NCI-H1436 treated with DMSO at 0.1 percent for 48 hours (cell line): ENCODE measurements at places on chromosomes 4 and X.

GRCh38 chrX:45714866-45715265 is 514.2 kb upstream of the DIPK2B start:
- DNase-seq, result no peak

GRCh38 chrX:18855919-18856644 is 127.8 kb downstream of the PHKA2 start:
- no peak for DNase-seq

- DNase-seq, result no peak
Observed at GRCh38 chr4:121653214-121653613, 43.6 kb downstream of the ANXA5 start.

DNA sequence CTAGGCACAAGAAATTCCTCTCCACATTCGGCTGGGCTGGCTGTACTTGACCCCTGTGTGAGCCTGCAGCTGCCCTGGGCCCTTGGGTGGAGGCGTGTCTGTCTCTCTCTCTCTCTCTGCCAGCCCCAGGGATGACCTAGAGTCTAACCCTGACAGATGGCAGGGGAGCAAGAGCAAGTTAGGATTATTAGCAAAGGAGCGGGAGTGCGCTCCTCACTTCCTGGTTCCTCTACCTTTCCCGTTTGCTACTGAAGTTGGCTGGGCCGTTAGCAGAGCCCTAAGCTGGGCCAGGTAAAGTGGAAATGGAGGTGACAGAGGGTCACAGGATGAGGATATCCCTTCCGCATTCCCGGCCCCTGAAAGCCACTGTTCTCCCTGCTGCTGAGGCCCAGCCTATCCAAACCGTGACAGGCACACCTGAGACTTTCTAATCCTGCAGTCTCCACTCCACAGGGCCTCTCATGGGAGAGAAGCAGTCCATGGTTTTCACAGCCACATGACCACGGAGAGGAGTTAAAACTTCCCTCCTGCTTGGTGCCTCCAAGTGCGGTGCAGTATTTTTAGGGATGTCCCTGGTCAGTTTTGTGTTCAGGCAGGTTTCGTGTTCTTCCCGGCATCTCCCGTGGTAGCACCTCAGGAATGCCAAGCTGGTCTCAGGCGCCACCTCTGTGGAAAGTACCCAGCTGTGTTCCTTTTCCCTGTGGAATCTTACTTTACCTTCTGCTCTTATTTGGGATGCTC is 79.3 kb downstream of the CLDN22 start:
- no peak for DNase-seq

GRCh38 chrX:41334363-41335197 is 618 bp downstream of the DDX3X start:
- DNase-seq, result no peak

DNA sequence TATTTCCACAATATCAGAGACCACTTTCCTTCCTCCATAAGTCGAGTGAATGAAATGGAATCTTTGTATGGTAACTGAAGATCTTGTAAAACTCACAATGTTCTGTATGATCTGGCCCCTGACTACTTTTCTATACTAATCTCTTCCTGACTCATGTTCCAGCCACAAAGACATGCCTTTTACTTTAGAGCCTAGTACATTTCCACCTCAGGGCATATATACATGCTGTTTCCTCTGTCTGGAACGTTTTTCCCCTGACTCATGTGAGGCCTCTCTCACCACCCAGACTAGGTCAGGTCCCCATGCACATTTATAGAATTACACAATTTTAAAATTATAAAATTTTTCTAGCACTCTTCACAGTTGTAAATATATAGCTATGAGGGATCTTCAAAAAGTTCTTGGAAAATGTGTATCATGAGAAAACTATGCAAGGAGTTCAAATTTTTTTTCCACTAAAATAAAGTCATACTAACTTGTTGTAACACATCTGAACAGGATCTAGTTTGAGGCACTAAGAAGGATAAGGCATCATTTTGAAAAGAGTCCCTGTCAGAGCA is 208.8 kb downstream of the SH2D1A start:
- no peak for DNase-seq

- DNase-seq, result no peak
Observed at GRCh38 chr4:172596206-172596605, 572.4 kb upstream of the GALNT7 start.

- no peak for DNase-seq
Observed at GRCh38 chr4:76806346-76806745, 91.6 kb downstream of the SOWAHB start.

DNA sequence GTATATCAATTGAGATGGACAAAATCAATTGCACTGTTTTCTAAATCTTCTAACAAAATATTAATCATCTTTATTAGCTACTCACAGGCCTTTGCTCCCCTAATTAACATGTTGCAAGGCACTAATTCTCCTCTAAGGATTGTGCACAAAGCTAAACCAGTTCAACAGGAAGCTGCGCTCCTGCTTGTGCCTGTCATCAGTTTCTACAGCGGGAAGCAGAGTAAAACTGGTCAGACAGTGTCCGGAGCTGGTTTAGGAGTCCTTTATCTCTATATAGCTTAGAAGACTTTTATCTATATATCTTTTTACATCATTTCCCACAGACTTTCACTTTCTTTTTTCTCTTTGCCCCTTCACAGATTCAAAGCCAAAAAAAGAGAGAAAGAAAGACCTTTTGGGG is 79.1 kb downstream of the ELOVL6 start:
- no peak for DNase-seq

DNA sequence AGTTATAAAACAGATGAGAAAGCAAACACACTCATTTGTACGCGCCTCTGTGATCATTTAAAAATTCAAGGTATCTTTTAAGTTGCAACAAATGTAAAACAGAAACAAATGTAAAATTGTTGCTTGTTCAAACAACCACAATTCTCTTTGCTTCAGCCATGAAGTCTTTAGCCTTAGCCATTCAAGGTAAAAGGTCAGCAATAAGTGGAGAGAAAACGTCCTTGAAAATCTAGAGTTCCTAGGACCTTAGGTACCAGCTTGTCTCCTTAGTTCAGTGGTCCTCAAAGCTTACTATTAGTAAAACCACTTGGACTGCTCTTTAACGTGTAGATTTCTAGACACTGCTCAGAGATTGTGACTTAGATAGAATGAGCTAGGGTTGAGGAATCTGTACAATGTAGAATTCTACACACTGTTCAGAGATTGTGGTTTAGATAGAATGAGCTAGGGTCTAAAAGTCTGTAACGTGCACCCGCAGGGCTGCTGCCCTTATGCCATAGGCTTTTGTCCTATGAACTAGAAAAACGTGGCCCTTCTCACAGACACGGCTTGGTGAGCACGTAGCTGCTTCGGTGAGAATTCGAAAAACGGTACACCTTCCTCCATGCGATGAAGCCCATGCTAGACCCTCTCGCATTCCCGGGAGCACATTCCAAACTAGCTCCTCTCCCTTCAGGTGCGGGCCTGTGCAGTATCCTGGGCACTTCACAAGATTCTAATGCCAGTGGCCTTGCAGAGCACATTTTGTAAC is 1.7 kb downstream of the PLAC8 start:
- no peak for DNase-seq

GRCh38 chrX:129718676-129719075 is 20.1 kb upstream of the XPNPEP2 start:
- DNase-seq, result no peak

DNA sequence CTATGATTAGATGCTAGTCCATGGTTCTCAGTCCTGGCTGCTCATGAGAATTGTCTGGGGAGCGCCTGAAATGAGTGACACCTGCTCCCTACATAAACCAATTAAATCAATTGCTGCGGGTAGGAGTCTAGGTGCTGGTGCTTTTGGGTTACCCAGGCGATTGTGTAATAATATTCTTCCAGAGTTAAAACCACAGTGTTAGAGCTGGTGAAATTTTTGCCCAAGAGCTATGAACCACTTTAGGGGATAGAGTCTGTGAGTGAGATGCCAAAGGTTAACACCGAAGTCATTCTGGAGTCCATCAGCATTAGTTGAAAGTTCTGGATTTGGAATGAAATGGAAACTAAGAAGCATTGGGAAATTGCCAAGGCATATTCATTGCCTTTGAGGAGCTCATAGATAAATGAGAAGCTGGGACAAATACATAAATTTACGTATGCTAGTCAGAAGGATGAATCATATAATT is 15.3 kb downstream of the PDK3 start:
- peak; percentile 54 for DNase-seq

DNA sequence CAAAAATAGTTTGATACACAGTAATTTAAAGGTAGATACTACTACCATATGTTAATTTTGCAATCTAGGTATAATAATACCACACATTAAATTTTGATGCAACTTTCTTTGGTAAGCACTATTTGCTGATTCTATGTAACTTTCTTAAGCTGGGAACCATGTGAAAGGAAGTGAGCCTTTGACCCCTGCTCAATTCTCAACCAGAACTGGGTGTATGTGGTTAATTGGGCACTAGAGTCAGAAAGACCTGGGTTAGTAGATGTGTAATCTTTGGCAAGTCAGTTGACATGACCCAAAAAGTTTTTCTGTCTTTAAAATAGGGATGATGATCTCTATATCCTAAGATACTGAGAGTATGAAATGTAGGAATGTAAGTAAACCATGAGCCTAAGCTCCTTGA is 22.4 kb downstream of the TLR2 start:
- DNase-seq, result no peak

- no peak for DNase-seq
Observed at GRCh38 chr4:105624530-105624929, 72.1 kb downstream of the ARHGEF38 start.

DNA sequence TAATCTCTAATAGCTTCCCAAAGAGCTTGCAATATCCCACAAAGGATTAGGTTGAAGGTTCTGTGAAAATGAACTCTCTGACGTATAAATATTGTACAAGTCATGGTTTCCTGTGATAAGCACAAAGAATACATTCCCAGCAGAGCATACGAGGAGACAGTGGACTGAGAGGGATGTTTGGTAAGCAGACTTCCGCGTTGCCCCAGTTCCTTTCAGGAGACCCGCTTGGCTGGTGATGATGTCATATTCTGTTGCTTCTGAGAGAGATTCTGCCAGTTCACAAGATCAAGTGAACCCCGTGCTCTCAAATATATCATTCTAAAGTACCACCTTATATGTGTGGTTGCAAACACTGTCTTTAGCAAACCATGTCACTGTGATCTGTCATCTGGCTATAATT is 323.9 kb upstream of the CASK start:
- DNase-seq, result no peak

- DNase-seq, result no peak
Observed at GRCh38 chr4:157043131-157043530, 32.8 kb upstream of the GLRB start.

DNA sequence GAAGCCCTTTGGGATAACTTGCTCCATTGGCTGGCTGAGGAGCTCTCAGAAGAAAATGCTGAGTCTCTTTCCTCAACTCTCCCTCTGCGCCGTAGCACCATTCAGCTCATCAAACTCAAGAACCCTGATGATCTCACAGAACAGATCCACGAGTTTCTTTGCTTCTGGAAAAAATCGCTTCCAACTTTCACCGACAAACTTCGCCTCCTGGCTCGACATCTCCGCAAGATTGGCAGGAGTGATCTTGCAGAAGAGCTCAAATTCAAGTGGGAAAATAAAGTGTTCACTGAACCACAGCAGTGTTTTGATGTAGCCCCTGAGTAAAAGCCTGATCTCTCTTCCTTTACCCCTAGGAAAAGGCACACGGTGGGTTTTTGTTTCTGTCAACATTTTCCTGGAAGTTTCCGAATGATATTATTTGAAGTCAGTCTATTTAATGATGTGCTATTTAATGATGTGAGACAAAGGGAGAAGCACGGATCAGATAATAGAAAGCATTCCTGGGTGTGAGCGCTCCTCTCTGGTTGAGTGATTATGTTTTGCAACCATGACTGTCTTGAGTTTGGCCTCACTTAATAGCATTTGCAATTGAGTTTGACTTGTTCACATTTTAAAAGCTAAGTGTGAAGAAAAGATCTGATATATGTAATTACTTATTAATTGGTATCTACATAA is 62.2 kb downstream of the DTHD1 start:
- DNase-seq, result no peak

DNA sequence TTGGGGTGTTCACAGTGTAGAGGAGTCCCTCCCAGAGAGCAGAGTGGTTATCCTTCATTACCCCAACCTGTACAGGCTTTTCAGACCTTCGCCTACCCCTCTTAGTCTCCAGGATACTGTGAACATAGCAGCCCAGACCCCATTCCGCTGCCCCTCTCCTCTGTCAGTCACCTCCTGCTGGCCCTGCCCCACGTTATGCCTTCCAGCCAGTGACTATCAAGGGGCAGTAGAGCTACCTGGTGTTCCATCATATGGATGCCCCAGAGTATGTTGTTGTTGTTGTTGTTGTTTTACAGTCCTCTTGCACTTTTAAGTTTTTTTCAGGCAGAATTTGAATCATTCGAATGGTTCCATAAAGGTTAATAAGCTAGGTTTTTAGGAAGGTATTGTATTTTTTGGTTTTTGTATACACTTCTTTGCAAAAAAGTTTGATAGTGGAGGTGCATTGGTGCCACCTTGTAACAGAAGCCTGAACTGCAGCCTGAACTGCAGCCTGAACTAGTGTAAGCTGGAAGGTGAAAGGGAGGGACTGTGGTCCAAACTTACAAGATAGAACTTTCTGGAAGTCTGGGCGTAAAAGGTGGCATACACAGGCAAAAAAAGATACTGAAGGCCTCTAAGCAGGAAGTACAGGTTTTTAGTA is 101.4 kb upstream of the RAB40AL start:
- DNase-seq, result no peak

DNA sequence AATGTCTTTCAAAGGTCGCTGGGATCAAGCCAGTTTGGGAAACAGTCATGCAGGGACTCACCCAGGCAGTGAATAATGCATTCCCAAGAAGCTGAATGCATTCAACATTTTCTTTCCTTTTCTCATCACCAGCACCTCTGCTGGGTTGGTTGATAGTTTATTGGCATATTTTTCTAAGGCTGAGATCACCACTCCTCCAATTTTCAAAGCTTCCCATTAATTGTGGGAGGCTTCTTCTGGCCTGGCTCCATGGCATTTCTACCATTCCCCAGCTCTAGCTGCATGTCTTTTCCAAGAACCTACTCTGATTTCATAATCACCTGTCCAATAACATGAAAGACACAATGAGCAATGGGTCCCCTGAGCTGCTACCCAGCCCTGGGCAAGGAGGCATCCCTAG is 35.8 kb downstream of the CHRDL1 start:
- no peak for DNase-seq

DNA sequence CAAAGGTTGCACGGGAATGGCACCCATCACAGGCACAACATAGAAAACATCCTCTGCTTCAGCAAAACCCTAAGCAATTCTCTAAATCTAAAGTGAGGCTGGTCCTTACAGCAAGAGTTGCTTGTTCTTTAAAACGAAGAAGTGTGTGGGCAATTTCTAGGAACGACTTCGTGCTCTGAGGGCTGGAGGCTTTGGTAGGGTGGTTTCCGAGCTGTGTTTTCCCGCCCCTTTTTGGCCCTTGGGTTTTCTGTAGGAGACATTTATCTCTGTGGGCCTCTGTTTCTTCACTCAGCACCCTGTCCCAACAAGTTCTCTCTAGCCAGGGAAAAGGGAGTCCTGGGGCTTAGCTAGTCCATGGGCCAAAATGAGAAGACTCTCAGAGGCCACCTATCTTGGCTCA is 84.2 kb downstream of the SLC2A9 start:
- no peak for DNase-seq

DNA sequence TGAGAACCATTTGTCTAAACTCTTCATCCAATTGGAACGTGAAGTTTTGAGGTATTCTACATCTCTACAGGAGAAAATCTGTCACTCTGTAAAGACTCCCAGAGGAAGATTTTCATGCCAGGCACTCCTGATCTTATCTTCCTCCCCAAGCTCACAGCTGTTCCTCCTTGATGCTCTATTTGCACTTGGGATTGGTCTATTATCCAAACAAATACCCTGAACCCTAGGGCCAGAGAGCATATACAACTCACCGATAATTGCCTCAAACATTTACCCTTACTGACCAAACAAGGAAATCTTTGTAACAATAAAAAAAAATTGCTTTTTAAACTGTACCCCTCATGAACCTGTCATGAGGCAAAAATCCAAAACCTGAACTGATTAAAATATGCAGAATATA is 372.7 kb downstream of the SH2D1A start:
- DNase-seq, result no peak
